ENCODE measurements at places on chromosomes 11 and 22.
A peak's percentile ranks its signal among the peaks of the same experiment; 100 is the strongest.

- DNase-seq = peak; percentile 90
Measured at GRCh38 chr11:9280655-9281301, 15.6 kb upstream of the DENND5A start.

DNA sequence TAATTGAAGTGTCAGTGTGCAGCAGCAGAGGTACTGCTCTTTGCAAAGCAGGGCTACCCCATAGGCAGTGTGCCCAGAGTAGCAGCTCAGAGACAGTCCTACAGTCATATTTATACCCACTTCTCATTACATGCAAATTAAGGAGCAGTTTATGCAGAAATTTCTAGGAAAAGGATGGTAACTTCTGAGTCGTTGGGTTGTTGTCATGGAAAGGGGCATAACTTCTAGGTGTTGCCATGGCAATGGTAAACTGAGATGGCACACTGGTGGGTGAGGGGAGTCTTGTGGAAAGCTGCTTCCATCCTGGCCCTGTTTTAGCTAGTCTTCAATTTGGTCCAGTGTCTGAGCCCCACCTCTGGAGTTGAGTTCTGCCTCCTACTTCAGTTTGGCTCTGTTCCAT, 77.4 kb downstream of the MN1 start:
- DNase-seq = no peak

DNA sequence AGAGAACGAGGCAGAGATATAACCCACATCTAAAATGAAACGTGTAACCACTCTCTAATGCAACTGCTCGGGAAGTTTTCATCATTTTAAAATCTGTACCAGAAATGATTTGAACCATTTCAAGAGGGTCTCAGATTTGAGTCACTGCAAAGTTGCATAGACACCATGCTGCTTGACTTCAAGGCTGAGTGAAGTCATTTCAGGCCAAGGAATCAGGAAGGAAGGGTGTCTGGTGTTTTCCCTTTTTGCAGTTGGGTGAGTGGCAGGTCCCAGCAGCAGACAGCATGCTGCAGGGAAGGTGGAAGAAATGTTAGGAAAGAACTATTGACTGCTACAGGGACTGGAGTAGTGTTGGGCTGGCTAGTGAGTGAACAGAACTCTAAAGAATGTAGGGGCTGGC, 16.5 kb downstream of the TANGO2 start:
- no peak for DNase-seq

GRCh38 chr22:20085651-20086050, 5.6 kb downstream of the DGCR8 start:
- no peak for DNase-seq

DNA sequence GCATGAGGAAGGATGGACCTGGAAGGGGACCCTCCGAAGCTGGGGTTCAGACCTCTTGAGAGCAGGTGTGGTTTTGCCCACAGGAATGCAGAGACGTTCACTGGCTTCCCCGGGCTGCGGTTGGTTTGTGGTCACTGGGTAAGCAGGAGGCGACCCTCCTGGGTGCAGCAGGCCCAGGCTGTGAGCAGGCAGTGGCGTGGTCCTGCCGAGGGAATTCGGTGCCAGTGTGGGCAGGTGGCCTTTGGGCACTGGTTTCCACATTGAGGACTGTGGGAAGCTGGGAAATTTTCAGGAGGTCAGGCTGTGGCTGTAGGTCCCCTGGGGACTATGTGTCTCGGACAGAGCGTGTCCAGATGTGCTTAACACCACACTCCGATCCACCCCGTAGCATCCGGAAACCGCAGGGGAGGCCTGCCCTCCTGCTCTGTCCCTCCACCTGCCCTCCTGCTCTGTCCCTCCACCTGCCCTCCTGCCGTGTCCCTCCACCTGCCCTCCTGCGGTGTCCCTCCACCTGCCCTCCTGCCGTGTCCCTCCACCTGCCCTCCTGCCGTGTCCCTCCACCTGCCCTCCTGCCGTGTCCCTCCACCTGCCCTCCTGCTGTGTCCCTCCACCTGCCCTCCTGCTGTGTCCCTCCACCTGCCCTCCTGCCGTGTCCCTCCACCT, 27.5 kb downstream of the TPCN2 start:
- no peak for DNase-seq

DNA sequence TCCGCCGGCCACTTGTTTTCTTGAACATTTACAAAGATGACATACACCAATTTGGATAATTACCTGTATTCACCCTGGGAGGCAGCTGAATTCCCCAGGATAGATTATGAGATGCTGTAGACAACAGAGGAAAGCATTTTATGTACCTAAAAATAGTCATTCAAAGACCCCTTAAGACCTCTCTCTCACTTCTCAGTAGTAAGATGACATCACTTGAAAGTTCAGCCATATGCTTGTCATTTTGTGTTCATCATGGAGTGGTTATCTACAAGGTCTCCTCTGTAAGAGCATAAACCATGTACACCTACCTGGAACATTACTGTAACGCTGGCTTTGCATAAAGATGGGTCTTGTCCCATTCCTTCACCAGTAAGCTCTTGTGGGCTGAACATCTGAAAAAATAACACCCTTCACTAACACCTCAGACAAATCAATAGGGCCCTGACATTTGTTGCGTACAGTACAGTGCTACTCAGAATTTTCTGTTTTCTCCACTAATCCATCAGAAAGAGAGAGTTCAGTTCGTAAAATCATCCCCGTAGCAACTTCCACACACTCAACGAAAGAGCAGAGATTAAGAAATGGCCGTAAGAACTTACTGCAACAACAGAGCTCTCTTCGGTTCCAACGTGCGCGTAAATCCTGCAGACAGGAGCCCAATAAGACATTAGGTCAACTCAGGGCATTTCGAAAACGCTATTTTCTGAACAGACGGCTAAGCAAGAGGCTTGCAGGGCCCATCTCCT, 15.6 kb upstream of the WDR74 start:
- no peak for DNase-seq

DNA sequence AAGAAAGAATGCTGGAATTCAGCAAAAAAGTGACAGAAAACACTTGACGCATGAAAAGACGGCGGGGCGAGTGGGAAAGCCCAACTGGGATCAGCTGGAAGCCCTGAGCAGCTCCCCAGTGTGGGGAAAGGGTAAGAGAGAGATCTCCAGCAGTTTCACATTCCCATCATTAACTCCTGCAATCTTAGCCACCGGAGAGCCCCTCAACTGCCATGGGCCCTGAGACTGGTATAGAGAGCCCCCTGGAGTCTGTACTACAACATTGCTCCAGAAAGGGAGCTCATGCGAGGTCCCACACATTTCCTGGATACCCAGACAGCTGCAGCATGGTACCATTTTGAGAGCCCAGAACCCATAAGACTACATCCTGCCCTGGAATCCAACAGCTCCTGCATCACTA, 31.1 kb downstream of the MRGPRX4 start:
- peak; percentile 25 for DNase-seq

DNA sequence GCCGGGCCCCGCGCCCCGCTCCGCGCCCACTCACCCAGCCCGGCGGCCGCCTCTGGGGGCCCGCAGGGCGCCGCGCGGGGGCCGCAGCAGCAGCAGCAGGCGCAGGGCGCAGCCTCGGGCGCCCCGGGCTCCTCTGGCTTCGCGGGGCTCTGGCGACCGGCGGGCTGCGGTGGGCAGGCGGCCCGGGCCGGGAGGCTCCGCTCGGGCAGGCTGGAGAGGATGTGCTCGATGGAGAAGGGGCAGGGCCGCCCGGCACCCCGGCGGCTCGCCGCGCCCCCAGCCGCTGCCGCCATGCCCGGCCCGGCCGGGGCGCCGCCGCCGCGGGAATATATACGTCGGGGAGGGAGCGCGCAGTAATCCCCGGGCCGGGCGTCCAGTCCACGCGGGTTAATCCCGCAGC, at the start of gene GSC2:
TSS of gene GSC2 (minus strand) at position 302 of the 400 bp plus-strand sequence. CDS start at position 293, 9 bp downstream.
- DNase-seq = no peak

- DNase-seq = no peak
Measured at GRCh38 chr22:24302591-24302990, 32.0 kb downstream of the SPECC1L start.

DNA sequence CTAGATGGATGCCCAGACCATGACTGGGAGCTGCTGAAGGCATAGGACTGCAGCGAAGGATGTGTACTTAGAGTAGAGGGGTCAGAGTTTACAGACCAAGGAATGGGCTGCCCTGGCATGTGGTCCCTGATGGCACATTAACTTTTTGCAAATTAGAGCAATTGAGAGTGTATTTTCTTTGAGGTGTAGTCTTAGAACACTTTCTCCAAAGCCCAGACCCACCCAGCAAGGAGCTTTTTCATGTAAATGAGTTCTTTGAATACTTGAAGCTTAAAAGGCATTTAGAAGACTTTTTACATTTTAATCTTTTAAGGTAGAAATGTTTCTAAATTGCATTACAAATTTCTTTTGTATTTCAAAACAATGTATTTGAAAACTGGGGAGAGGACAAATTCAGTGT, 8.9 kb downstream of the OR4X1 start:
- DNase-seq = no peak

- DNase-seq = peak; percentile 80
Measured at GRCh38 chr22:50507421-50507990, at the start of gene LMF2. Gene LMF2, minus strand, starts transcription at chr22:50507702. Its CDS starts 27 bp downstream, at chr22:50507675.

DNA sequence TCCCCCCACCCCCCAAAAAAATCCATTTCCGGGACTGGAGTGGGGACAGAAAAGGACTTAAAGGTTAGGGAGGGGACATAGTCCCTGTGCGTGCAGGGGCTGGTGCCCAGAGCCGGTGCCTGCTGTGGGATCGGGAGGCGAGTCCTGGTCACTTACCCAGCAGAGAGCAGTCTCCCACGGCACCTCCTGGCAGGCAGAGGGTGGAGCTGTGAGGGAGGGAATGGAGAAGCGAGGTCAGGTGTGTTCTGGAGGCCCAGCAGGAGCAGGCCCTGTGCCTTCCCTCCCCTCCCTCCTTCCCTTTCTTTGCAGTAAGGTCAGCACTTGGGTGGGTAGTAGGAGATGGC, 28.4 kb downstream of the SHANK3 start:
- DNase-seq = no peak

- DNase-seq = no peak
Measured at GRCh38 chr11:71283971-71284441, 31.6 kb upstream of the SHANK2 start.

- no peak for DNase-seq
Measured at GRCh38 chr11:78829146-78829545, 254.5 kb upstream of the NARS2 start.

DNA sequence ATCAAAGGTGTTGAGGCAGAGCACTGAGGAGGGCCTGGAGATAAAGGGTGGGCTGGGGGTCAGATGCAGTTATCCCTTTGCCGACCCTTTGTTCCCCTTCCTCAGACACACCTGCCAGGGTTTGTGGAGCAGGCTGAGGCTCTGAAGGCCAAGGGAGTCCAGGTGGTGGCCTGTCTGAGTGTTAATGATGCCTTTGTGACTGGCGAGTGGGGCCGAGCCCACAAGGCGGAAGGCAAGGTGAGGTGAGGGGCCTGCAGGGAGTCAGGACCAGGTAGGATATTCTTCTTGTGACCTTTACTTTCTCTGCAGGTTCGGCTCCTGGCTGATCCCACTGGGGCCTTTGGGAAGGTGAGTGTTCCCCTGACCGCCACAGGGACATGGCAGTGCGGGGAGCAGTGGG, 2.6 kb downstream of the PRDX5 start:
- no peak for DNase-seq

DNA sequence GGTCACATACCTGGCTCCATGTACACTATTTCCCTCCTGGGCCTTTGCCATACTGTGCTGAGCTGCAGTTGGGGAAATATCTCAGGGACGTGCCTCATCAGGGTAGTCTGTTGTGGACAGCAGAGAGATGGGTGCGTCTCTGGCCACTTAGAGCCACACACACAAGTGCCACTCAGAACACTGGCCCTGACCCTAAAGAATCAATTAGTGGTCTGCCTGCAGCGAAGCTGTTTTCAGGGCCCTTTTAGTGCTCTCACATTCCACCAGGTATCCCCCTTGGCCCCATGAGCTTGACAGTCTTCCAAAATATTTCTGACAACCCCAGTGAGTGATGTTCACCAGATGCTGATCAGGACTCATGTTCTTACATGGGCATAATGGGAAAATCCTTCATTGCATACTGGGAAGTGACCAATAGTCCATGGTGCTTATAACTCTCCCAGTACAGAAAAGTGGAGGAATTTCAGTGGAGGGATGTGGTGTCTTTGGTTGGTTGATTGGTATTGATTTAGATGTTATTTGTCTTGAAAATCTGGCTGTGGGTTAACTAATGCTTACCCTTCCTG, 66.1 kb downstream of the ME3 start:
- DNase-seq = no peak

GRCh38 chr11:2774173-2775082, 74.6 kb upstream of the KCNQ1OT1 start:
- no peak for DNase-seq

- no peak for DNase-seq
Measured at GRCh38 chr22:44718418-44718817, 16.4 kb downstream of the PRR5 start.

GRCh38 chr22:22450343-22450839, 58.2 kb downstream of the ZNF280B start:
- peak; percentile 94 for DNase-seq

DNA sequence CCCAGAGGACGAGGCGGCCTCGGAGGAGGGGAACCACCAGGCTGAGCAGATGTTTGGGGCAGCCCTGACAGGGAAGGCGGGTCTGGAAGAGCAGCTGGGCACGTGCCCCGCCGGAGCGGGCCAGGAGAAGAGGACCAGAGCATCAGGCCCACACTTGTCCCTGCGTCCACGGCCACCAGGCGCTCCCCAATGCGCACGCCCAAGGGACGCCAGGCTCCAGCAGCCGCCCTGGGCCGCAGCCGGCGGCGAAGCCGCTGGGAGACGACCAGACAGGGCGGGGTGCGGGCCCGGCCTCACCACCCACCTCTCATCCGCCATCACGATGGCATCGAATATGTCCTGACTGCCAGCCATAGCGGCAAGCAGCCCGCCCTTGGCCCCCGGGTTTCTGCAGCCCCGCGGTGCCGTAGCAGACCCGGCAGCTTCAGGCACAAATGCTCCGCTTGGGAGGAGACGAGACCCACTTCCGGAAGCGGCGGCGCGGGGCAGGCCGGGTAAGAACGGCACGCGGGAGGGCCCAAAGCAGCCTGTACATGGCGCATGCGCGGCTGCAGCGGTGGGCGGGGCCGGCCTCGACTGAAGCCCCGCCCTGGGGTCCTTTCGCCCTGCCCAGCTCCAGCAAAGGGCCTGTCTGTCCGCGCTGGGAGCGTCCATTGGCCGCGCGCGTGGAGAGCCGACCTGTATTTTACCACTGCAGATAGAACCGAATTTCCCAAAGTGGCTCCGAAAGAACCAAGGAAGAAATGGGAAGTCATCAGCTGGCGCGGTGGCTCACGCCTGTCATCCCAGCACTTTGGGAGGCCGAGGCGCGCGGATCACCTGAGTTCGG, at the start of gene LTO1:
TSS of gene LTO1 (minus strand) at position 468 of the 829 bp plus-strand sequence. CDS start at position 354, 114 bp downstream.
- DNase-seq = peak; percentile 89

DNA sequence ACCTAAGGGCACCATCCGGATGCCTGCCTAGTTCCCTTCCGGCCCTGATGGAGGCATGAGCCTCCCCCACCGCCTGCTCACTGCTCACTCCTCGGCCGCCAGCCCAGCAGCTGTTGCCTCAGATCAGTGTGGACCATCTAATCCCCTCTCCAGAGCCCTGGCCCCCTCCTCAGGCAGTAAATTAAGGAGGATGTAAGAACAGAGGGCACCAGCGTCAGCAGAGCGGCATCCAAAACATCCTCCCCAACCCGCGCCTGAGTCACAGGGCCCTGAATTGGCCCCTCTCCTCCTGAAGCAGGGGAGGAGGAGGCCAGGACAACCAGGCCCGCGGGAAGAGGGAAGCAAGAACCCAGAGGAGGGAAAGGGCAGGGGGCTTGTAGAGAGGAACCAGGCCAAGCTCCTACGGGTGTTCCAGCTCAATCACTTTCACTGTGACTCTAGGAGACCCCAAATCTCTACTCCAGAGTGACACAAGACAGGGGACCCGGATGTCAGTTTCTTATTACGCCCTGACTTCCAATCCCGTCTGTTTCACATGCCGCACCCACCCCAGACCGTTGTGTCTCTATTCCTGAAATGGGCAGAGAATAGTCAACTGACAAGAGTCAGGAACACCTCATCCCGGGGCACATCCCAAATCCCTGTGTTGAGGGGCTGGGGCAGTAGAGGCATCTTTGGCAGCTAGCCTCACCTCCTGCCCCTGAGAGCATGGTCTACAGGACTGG, 31.3 kb upstream of the MYOD1 start:
- DNase-seq = no peak
